ENCODE measurements at places on chromosomes 12 and 14.

DNA sequence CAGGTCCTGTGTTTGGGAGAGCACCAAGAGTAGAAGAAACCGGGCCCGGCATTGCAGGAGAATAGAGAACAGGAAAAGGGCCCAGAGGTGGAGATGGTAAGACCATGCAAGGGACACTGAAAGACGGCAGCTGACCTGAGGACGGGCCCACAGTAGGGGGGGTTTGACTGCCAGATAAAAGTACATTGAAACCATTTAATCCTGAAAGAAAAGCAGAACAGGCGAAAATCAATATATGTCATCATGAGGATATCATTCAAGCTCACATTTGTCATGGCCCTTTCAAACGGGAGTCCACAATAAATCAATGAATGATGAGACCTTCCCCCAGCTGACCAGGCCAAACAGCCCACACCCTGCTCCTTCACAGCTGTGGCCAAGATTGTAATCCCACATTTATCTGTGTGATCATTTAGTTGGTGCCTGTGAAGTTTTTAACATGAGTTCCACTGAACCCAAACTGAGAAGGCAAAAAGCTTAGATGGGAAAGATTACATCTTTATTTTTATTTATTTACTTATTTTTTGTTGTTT is 39.5 kb downstream of the E2F7 start:
- no peak for DNase-seq

- no peak for DNase-seq
Observed at GRCh38 chr14:95092723-95093122, 64.6 kb downstream of the DICER1 start.

DNA sequence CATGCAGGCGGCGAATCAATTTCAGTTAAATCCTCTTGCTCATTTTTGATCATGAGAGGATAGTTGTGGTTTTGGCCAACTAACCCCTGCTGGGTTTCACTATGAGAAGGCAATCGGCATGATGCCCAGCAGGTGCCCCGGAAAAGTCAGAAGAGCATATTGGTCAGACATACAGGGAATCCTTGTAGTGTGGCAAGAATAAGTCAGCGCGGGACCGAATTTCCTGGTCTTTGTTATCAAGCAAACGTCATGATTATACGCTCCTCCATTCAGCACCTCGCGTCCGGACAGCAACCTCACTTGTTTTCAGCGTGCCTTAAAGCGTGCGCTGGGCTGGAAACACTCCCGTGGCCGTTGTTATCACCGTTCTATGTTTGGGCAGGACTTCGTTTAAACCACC is 1.8 kb downstream of the TBC1D30 start:
- DNase-seq, result no peak

DNA sequence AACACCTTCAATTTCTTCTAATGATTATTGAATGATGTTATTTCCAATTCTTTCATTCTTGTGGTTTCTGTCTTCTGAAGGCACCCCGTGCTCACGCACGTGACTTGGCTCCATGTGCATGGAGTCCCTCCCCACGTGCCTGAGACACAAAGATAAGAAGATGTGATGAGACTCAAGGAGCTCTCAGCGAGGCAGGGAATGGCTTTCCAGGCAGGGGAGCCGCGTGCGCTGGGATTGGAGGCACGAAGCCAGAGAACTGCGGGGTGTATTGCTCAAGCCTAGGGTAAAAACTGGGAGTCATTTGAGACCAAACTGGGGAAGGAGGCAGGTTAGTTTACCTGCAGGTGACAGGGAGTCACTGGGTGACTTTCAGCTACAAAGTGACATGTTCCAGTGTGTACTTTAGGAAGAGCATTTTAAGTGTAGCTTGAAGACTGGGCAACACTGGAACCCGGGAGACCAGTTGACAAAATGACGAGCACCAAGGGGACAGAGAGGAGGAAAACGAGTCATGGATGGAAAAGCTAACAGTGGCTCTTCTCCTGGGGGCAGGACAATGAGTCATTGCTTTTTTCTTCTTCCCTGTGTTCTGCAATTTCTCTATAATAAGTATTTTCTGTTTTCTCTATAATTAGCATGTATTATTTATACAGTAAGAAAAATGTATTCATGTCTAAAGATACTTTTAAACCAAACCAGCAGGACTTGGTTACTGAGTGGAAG is 311.7 kb upstream of the FKBP4 start:
- no peak for DNase-seq

- no peak for DNase-seq
Observed at GRCh38 chr12:3892631-3893030, 19.4 kb upstream of the PARP11 start.

DNA sequence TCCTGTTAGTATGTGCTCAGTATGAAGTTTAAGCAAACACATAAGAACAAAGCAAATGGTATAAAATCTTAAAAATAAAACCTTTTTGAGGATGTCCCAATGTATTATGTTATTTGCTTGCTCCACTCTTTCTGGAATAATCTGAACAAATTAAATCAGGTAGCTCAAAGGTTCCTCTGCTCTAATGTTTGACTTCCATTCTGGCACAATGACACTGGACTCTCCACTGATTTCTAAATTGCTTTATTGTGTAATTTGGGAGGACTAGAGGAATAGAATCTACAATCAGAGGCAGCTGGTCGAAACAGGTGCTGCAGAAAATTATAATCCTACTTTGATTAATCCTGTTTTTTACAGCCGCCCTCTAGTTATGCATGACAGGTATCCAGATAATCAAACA is 523.7 kb upstream of the FOXG1 start:
- DNase-seq, result no peak

DNA sequence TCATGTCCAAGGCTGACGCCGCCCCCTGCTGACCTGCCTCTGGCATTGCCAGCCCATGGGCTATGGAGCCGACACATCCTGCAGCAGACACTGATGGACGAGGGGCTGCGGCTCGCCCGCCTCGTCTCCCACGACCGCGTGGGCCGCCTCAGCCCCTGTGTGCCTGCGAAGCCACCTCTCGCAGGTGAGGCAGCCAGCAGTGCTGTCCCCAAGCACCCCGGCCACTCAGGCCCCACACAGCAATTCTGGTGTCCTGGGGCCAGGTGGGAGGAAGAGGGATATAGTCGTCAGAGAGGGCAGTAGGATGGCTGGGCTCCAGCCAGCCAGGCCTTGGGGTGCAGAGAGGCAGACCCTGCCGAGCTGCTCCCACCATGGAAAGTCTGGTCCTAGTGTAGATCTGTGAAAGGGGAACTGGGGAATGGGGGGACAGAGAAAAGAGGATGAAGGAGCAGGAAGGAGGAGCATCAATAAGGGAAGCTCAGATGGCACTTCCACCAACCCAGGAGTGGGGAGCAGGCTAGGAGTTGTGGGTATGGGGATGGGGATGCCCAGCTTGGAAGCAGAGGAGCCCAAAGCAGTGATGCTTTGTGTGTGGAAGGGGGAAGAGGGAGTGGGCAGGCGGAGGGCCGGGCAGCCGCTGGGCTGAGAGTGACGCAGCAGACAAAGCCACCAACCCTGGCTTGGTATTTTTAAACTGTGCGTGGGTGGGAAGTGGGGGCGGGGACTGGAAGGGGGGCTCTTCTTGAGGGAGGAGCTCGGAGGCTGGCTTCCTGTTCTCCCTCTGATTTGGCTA is 4.7 kb downstream of the NAB2 start:
- no peak for DNase-seq

- DNase-seq, result no peak
Observed at GRCh38 chr14:68779761-68780323, 13.0 kb downstream of the ZFP36L1 start.

DNA sequence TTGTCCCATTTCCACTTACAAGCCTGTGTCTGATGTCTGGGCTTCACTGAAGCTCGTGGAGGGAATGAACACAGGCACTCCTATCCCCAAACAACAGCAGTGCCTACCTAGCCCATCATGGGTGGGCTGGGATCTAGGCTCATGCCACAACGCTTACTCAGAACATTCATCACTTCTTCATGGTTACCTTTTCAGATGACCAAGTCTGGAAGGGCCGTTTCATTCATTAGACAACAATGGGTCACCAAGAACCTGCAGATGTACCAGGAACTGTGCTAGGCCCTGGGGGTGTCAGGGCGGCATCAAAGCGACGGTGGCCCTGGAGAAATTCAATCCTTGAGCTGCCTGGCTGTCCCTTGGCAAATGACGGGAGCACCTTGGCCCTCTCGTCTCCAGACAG is 64.9 kb upstream of the FZD10 start:
- no peak for DNase-seq

Measured in CMK (cell line).